ENCODE measurements at places on chromosomes 6 and 20.
A peak's percentile ranks its signal among the peaks of the same experiment; 100 is the strongest.

DNA sequence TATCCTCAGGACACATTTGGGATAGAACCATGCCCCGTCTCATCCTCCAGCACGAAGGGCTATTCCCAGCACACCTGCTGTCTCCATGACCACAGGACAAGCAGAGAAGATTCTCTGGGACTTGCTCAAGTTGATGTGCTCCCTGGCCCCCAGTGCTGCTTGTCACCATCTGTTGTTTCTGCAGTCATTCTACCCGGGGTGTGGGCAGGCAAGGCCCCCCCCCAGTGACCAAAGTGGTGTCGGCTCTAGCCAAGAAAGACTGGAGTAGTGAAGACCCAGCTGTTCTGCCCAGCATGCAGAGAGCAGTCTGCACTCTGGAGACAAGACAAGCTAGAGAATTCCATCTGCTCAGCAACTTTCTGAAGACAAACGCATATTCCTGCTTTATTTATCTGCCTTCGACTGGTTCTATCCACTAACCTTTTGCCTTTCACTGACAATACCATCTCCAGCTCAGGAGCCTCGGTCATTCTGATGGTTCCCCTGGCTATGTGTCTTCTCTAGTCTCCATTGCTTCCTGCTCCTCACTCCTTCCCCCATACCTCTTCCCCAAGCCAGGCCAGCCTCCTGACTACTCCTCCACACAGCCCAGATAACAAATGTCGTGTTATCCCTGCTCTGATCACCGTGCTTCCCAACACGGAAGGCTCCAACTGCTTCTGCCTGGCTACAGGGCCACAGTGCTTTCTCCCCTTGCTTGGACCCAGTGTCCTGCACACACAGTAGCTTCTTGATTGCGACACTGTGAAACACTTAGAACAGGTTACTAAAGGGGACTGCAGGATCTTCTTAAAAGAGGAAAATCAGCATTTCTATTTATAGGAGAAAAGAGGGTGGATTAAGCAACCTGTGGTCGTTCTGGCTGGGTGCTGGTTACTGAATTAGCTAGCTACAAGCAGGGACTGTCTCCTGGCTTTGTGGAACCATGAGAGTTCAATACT is 86.7 kb upstream of the EMILIN3 start:
- peak overlapping the region; percentile 39 for H3K27ac ChIP-seq
- H3K27me3 ChIP-seq = no peaks in the 10 kb centered on the region
- H3K4me1 ChIP-seq = no peaks in the 10 kb centered on the region
- no peak for DNase-seq
- no peak overlapping the region for H3K4me3 ChIP-seq

DNA sequence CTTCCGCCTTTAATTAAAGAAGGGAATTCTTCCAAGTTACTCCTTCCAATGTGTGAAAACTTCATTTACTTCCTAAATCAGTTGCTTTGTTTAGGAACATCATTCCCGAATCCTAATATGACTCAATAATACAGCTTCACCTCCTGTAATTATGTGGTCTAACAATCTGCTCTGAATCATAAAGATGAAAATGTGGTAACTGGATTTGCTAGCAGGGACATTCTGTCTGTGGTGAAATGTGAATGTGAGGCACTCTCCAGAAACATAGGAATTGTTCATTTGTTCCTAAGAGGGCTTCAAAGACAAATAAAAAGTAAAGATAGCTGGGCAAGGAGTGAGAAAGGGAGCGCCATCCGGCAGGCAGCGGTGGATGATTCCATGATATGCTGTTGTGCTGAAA is 678.1 kb downstream of the KIF16B start:
- DNase-seq = no peak
- peaks cover 6% of the 10 kb centered on the region for H3K27me3 ChIP-seq
- no peak overlapping the region for H3K27ac ChIP-seq
- H3K4me1 ChIP-seq = peaks cover 13% of the 10 kb centered on the region
- no peaks in the 10 kb centered on the region for H3K36me3 ChIP-seq

GRCh38 chr6:143647732-143648131 is 30.0 kb upstream of the PHACTR2 start:
- no peaks in the 10 kb centered on the region for H3K27me3 ChIP-seq
- H3K4me1 ChIP-seq = peaks cover 14% of the 10 kb centered on the region
- H3K36me3 ChIP-seq = peaks cover 5% of the 10 kb centered on the region
- no peak for DNase-seq

DNA sequence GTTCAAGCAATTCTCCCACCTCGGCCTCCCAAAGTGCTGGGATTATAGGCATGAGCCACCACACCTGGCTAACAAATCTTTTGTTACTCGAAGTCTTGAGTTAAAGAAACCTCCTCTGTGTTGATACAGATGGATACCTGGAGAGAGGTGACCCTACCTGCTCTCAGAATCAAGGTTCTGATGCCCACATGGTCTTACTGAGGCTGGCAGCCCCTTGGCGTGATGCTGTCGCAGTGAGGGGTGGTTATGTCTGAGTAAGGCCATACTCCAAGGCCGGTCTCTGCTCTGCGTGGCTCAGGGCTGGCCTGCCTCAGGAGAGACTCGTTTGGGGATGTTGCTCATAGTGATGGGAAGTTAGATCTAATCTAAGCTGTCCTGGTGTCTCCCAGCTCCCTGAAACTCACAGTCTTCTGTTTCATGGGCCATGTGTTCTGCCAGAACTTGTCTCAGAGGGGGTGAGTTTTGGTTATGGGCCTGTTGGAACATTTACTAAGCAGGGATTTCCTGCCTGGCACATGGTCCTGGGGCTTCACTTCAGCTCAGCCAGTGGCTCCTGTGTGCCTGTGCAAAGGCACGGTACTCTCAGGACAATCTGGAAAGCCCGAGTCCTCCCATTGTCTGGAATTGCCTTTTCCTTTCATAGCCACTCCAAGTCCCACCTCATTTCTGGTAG is 17.5 kb upstream of the TRAF3IP2 start:
- H3K27me3 ChIP-seq = peaks cover 8% of the 10 kb centered on the region
- DNase-seq = no peak
- no peaks in the 10 kb centered on the region for H3K36me3 ChIP-seq
- no peak overlapping the region for H3K4me3 ChIP-seq

- no peak overlapping the region for H3K27ac ChIP-seq
- H3K4me1 ChIP-seq = no peaks in the 10 kb centered on the region
- no peaks in the 10 kb centered on the region for H3K36me3 ChIP-seq
- H3K4me3 ChIP-seq = no peak overlapping the region
- DNase-seq = no peak
These were observed 102.0 kb downstream of the BTBD3 start for GRCh38 chr20:12019715-12020114.

DNA sequence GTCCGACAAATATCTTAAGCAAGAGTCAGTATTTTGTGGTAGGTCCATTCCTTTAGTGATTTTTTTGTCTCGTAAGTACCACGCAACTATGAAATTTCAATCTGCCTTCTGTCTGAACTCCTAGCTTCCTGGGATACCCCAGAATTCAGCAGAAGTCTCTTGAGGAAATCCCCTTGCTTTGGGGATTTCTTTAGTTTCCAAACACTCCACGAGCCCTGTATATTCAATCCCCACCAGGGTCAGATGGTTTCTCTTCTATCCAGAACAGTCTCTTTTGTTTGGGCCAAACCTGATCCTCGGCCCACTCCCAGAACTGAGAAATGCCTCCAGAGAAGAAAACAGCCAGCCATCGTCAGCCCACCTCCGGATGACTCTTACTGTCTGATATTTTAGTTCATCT is 113.0 kb downstream of the CHD6 start:
- no peaks in the 10 kb centered on the region for H3K27me3 ChIP-seq
- DNase-seq = no peak
- H3K36me3 ChIP-seq = peaks cover 10% of the 10 kb centered on the region
- no peak overlapping the region for H3K4me3 ChIP-seq
- H3K4me1 ChIP-seq = peaks cover 23% of the 10 kb centered on the region

GRCh38 chr6:103819509-103819908 is 1040.2 kb downstream of the HACE1 start:
- no peaks in the 10 kb centered on the region for H3K27me3 ChIP-seq
- no peaks in the 10 kb centered on the region for H3K36me3 ChIP-seq
- no peaks in the 10 kb centered on the region for H3K4me1 ChIP-seq
- no peak overlapping the region for H3K4me3 ChIP-seq

DNA sequence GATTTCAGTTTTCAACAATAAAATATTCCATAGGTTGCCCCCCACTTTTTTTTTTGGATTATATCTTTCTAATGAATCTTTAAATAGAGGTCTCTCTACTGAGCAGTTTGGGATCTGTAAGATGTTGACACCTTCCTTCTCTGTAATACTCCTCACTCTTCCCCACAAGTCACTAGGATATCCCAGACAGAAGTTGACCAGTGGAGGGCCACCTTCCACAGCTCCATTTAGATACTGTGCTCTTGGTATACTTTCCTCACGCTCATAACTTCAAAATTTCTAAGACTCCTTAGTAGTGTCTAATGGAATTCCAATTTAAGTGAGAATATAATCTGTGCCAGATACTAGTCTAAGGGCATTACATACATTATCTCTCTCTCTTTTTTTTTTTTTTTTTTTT is 159.0 kb upstream of the BEND3 start:
- no peak overlapping the region for H3K27ac ChIP-seq
- no peaks in the 10 kb centered on the region for H3K36me3 ChIP-seq
- H3K4me3 ChIP-seq = no peak overlapping the region
- no peaks in the 10 kb centered on the region for H3K4me1 ChIP-seq
- no peaks in the 10 kb centered on the region for H3K27me3 ChIP-seq

GRCh38 chr6:125111219-125111983 is 42.2 kb upstream of the TPD52L1 start:
- H3K4me3 ChIP-seq = no peak overlapping the region
- H3K27ac ChIP-seq = no peak overlapping the region
- H3K4me1 ChIP-seq = no peaks in the 10 kb centered on the region

DNA sequence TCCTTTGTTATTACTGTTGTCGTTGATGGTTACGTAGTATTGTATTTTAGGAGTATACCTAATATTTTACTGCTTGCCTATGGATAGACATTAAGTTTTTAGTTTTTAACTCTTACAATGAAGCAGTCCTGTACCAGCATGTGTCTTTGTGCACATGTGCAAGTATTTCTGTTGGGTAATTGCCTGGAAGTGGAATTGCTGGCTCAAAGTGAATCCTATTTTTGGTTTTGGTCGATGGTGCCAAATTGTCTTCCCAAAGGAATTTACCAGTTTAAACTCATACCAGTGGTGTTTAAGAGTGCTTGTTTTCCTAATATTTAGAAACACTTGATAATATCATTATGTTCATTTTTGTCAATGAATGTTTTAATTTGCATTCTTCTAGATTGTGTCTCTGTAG is 75.5 kb downstream of the ANKS1A start:
- H3K4me3 ChIP-seq = no peak overlapping the region
- no peak for DNase-seq
- no peaks in the 10 kb centered on the region for H3K4me1 ChIP-seq
- H3K36me3 ChIP-seq = peaks cover 3% of the 10 kb centered on the region

DNA sequence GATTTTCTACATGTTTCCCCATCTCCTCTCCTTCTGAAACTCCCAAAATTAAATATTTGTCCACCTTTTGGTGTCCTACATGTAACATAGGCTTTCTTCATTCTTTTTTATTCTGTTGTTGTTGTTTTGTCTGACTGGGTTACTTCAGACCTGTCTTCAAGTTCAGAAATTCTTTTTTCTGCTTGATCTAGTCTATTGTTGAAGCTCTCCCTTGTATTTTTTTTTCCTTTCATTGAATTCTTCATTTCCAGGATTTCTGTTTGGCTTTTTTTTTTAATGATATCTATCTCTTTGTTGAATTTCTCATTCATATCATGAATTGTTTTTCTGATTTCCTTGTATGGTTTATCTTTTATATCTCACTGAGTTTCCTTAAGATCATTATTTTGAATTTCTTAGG is 20.6 kb upstream of the LGSN start:
- no peaks in the 10 kb centered on the region for H3K27me3 ChIP-seq
- H3K4me1 ChIP-seq = no peaks in the 10 kb centered on the region
- H3K27ac ChIP-seq = no peak overlapping the region
- no peak for DNase-seq

DNA sequence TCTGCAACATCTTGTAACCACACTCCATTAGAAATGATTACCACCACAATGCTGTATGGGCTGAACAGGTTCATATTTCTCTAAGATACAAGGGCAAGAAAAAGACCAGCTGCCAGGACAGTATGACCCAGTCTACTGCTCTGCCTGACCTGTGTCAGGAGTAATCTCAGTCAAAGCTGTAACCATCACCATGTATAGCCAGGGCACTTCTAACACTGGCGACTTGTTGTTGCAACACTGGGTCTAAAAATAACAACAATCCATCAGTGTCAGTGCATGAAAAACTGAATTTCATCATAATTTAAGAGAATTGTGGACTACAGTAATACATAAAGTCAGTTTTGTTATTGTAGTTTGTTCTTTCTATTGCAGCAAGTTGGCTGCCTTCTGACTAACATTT is 738.6 kb upstream of the ADGRB3 start:
- no peak overlapping the region for H3K4me3 ChIP-seq
- no peak for DNase-seq
- H3K27me3 ChIP-seq = no peaks in the 10 kb centered on the region
- H3K27ac ChIP-seq = no peak overlapping the region
- no peaks in the 10 kb centered on the region for H3K4me1 ChIP-seq
- peaks cover under 1% of the 10 kb centered on the region for H3K36me3 ChIP-seq

GRCh38 chr20:54431156-54431944 is 44.0 kb upstream of the DOK5 start:
- no peak overlapping the region for H3K27ac ChIP-seq
- H3K4me1 ChIP-seq = no peaks in the 10 kb centered on the region
- no peaks in the 10 kb centered on the region for H3K27me3 ChIP-seq
- no peak overlapping the region for H3K4me3 ChIP-seq
- no peaks in the 10 kb centered on the region for H3K36me3 ChIP-seq

GRCh38 chr20:53930651-53931504 is 139.5 kb downstream of the BCAS1 start:
- peak overlapping the region; percentile 41 for H3K4me3 ChIP-seq
- DNase-seq = no peak
- peak overlapping the region; percentile 51 for H3K27ac ChIP-seq
- no peaks in the 10 kb centered on the region for H3K27me3 ChIP-seq

- H3K4me3 ChIP-seq = no peak overlapping the region
- H3K27ac ChIP-seq = no peak overlapping the region
- H3K27me3 ChIP-seq = no peaks in the 10 kb centered on the region
These were observed 88.4 kb downstream of the ID4 start for GRCh38 chr6:19925533-19925932.

- DNase-seq = no peak
- H3K27ac ChIP-seq = no peak overlapping the region
- H3K36me3 ChIP-seq = peaks cover 8% of the 10 kb centered on the region
These were observed 6.8 kb downstream of the TFAP2B start for GRCh38 chr6:50825375-50826036.

- peak; percentile 33 for DNase-seq
- peaks cover 15% of the 10 kb centered on the region for H3K4me1 ChIP-seq
- H3K4me3 ChIP-seq = no peak overlapping the region
- H3K36me3 ChIP-seq = peaks cover 2% of the 10 kb centered on the region
These were observed 133.7 kb upstream of the GMDS start for GRCh38 chr6:2378891-2379652.

- H3K4me3 ChIP-seq = no peak overlapping the region
- no peak for DNase-seq
- H3K36me3 ChIP-seq = no peaks in the 10 kb centered on the region
- no peaks in the 10 kb centered on the region for H3K4me1 ChIP-seq
- H3K27ac ChIP-seq = no peak overlapping the region
These were observed 117.6 kb downstream of the TFAP2B start for GRCh38 chr6:50936277-50936681.

GRCh38 chr6:111802720-111803330 is 70.4 kb downstream of the FYN start:
- no peaks in the 10 kb centered on the region for H3K27me3 ChIP-seq
- H3K27ac ChIP-seq = peak overlapping the region; percentile 83
- H3K4me3 ChIP-seq = peak overlapping the region; percentile 63
- no peak for DNase-seq
- peaks cover 100% of the 10 kb centered on the region for H3K4me1 ChIP-seq
- peaks cover 25% of the 10 kb centered on the region for H3K36me3 ChIP-seq
